IMR-90 (cell line): ENCODE measurements at places on chromosomes 3 and 15.

- no peak for DNase-seq
Measured at GRCh38 chr3:127065561-127066290, 82.8 kb downstream of the PLXNA1 start.

DNA sequence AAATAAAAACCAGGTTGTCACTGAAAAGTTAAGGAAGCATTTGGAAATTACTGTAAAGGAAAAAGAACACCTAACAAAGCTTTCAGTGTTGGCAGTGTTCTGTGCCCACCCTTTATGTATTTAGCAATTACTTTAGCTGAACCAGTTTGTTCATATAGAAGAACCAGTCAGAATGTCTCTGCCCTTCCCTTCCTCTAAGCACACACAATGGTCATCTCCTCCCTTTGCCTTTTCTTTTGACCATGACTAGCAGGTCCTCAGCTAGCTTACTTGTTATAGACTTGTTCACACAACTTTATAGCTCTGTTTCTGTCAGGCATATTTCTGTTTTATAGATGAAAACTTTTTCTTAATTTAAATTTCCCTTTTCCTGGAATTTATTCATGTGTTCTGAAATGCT is 59.6 kb downstream of the AKAP13 start:
- no peak for DNase-seq

- DNase-seq: no peak
Measured at GRCh38 chr3:185210621-185211142, 43.2 kb downstream of the EHHADH start.

- DNase-seq: no peak
Measured at GRCh38 chr3:274927-275326, 78.4 kb downstream of the CHL1 start.

DNA sequence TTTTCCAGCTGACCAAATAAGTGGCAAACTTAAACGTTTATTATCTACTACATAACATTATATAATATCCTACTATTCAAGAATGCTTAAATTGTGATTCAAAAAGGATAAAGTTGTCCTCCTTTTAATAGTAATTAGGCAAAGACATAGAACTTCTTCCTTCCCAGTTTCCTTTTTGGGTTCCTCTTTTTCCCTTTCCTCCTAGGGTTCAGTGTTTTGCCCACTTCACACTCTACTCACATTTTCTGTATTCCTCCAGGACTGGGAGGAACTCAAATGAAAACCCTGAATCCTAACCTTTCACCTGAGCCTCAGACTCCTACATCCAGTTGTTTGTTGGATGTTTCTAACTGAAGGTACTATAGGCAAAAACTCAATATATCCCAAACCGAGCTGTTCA is 132.5 kb downstream of the PEAK1 start:
- DNase-seq: no peak

- no peak for DNase-seq
Measured at GRCh38 chr15:93865586-93865985, 365.8 kb upstream of the MCTP2 start.

DNA sequence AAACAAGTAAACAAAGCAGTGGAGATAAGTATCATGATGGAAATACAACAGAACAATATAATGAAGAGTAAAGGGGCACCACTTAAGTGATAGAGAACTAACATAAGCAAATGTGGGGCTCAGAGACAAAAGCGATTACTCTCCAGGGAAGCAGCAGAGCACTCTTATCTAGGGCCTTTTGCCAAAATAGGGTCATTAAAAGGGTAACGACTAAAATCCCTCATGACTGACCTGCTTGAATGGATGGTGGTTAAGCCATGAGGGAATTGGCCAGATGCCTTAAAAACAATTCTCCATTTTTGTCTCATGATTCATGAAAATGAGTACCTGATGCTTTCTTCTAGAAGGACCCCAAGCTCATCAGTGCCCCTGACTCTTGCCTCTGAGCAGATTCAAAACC is 3.2 kb upstream of the SLC7A14 start:
- DNase-seq: no peak
